Amygdala (tissue), 56 donors: ENCODE measurements at places on chromosomes 7 and 10.

DNA sequence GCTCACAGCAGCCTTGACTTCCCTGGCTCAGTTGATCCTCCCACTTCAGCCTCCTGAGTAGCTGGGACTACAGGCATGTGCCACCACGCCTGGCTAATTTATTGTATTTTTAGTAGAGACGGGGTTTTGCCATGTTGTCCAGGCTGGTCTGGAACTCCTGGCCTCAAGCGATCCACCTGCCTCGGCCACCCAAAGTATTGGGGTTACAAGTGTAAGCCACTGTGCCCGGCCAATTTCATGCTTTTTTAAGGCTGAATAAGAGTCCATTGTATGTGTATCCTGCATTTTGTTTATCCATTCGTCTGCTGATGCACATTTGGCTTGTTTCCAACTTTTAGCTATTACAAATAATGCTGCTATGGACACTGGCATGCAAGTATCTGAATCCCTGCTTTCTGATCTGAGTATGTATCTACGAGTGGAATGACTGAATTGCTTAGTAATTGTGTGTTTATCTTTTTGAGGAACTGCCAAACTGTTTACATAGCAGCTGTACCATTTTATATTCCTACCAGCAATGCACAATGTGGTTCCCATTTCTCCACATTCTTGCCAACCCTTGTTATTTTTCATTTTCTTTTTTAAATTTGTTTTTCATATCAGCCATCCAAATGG, 37.3 kb upstream of the TPST1 start:
- DNase-seq, result no peak

DNA sequence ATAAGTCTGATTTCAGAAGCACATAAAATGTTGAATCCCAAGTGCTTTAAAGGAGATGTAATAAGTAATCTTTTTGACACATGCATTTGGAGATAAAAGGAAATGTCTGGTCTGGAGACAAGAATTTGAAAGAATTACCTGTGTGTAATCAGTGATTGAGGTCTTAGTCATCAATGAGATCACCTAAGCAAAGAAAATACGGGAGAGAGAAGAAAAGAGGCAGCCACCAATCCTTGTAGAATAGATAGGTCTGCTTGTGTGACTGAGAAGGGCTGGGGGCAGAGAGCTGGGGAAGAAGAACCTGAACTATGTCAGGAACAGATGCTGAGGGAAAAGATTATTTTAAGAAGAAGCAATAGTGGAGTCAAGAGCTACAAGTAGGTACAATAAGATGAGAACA, 49.3 kb upstream of the ITPRID1 start:
- no peak for DNase-seq

GRCh38 chr7:31896925-31897324, 173.3 kb downstream of the PDE1C start:
- DNase-seq, result no peak

DNA sequence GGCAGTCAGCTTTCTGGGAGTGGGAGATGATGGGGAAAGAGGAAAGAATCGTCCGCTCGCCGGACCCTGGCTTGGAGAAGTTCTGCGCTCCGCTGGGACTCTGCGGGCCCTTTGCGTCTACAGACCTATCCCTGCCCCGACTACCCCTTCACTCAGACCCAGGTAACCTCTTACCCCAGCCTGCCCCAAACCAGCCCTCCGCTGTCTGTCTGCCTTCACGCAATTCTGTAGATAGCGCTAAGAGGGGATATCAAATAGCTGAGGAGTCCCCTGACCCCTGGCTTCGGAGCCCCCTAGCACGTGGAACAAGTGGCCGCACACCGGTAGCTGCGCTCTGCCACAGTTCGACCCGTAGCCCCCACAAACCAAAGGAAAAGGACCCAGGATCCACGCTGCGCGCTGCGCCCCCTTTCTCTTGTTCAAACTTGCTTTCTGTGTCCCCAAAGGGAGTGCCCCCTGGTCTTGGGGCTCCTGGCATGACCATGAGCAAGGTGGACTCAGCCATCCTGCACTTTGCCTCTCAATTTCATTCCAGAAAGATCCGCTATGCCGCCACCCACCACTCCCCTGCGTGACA, 7.0 kb downstream of the HOXA4 start:
- no peak for DNase-seq

GRCh38 chr7:30841801-30842541, 69.7 kb upstream of the AQP1 start:
- no peak for DNase-seq

DNA sequence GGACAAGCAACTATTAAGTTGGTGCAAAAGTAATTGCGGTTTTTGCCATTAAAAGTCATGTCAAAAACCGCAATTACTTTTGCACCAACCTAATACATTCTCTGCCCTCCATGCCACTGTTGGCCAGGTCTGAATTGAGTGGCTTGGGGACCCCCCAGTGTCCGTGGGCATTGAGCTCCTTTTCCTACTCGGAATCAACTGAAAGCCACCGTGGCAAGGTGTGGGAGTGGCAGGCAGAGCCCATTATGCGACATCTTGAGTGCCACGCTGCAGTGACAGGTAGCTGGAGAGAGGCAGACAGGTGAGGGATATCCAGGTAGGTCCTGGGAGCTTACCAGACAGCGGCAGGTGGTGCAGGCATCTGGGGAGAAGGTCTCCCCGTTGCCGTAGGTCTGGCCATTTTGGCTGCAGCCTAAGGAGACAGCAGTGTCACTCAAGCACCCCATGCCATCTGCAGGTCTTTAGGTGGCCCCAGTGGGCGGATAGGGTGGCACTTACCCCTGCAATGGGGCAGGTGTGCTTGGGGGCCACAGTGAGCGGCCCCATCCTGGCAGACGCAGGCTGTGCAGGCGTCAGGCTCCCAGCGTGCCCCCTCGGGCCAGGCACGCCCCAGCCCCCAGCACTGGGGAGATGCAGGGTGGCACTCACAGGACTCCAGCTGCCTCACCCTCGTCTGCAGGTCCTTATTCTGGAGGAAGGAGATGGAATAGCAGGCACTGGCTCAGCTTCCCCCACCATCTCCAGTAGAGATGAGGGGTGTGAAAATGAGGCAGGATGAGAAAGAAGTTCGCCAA, 3.5 kb downstream of the KCP start:
- DNase-seq, result no peak

DNA sequence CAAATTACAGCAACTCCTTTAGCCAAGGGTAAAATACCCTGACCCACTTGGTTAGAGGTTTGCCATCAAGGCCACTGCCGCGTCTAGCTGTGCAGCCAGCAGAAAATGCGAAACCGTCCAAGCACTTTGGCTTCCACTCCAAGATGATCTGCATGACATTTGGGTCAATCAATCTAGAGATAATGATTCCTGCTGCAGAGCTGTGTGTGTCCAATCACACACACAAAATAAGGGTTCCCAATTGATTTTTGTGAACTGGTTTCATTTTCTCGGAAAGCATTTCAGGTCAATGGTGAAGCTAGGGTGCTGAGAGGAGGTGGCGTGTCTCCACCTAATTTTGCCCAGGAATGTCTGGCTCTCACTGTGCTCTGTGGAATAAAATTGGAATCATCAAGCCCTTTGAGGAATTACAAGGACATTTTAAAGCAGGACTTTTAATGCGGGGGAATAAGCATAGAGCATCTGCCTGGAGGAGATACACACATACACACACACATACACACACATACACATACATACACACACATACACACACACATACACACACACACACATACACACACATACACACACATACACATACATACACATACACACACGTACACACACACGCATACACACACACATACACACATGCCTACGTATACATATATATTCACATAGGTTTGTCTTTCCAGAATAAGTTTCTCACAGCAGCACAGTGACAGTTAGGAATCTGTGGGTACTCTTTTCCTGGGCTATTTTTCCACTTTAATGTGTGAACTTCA, 59.5 kb downstream of the ACADSB start:
- no peak for DNase-seq

- no peak for DNase-seq
Measured at GRCh38 chr10:59245686-59246085, 69.2 kb downstream of the PHYHIPL start.

DNA sequence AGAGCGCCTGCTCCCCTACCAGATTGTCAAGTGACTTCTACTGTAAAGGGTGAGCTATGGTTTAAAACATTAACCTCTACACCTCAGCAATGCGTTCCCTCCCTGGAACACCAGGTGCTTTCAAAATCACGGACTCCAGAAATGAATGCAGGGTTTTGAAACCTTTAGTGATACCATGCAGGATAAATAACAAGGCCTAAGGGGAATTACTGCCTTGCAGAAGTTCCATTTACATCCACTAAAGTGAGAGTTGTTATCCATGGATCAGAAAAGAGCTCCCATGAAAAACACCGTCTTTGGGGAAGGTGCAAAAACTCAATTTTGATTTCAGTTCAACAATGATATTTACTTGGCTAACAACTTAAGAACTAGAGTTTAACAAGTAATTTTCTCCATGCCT, 4.0 kb downstream of the FZD8 start:
- DNase-seq, result no peak

- no peak for DNase-seq
Measured at GRCh38 chr10:130941886-130942285, 369.6 kb downstream of the TCERG1L start.

- DNase-seq, result no peak
Measured at GRCh38 chr10:126094537-126094936, 198.2 kb downstream of the FANK1 start.

DNA sequence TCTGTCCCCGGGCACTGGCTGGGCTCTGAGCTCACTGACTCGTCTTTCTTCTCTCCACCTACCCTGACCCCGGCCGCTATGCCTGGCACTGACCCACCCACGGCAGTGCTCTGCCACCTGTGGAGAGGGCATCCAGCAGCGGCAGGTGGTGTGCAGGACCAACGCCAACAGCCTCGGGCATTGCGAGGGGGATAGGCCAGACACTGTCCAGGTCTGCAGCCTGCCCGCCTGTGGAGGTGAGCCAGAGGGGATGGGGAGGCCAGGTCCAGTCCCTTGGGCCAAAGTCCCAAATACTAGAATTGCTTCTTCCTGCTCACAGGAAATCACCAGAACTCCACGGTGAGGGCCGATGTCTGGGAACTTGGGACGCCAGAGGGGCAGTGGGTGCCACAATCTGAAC, 27.3 kb downstream of the TBATA start:
- no peak for DNase-seq

DNA sequence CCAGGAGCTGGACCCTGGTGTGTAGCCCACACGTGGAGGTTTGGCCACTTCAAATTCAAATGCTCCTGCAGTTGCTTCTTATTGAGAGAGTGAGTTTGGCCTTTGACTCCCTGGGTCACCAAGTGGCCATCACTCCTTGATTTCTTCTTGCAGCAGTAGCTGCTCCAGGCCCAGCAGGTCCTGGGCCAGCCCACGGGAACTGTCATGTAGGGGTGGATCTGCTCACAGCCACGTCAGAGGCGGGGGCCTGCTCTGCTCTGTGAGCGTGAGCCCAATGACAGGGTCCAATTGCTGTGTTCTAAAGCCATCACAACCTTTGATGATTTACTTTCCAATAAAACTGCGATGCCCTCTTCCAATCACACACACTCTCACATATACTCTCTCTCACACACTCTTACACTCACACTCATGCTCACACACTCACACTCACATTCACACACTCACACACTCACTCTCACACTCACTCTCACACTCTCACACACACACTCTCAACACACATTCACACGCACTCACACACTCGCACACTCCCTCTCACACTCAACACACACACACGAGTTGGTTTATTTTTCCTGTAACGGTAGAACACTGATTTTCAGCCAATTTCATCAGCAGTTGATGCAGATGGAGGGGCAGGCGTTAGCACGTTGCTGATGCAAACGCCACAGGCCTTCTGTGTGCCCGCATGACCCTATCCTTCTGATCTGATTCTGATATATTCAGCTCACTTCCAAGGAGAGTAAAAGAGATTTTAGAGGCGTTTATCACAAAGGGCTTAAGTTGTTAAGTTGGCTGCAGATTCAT, 210.7 kb upstream of the PPP2R2D start:
- DNase-seq, result no peak

- DNase-seq, result no peak
Measured at GRCh38 chr7:92769844-92770243, 66.5 kb downstream of the CDK6 start.

DNA sequence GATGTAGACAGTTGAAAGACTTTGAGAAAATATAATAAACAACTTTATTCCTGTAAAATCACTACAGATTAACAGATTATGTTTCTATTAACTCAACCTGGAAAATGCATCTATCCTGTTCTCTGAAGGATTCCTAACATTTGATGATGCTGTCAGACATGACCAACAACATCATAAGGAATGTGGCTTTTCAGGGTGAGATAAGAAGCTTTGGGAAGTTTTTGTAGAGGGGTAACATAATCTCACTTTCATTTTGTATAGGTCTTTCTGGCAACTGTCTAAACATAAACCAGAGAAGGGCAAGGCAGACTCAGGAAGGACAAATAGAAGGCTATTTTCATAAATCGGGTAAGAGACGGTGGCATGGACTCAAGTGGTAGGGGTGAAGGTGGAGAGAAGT, 112.2 kb downstream of the TES start:
- no peak for DNase-seq

DNA sequence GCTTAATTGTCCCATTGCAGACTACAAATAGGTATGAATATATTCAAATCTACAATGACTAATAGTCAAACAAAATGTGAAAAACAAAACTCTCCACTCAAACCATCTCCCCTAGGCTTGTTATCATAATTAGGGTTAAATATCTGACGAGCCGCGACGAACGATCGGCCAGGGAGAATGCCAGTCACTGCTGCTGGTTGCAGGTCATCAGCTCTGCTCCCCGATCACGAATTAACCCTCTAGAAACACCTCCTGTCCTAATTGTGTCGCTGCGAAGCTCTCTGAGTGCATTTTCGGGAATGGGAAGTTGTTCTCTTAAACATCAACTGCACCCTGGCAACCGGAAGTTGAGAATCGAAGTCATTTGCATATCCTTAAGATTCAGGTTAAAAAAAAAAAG, 167.3 kb downstream of the TCERG1L start:
- DNase-seq, result no peak

GRCh38 chr10:132158823-132159222, 27.9 kb upstream of the DPYSL4 start:
- no peak for DNase-seq

DNA sequence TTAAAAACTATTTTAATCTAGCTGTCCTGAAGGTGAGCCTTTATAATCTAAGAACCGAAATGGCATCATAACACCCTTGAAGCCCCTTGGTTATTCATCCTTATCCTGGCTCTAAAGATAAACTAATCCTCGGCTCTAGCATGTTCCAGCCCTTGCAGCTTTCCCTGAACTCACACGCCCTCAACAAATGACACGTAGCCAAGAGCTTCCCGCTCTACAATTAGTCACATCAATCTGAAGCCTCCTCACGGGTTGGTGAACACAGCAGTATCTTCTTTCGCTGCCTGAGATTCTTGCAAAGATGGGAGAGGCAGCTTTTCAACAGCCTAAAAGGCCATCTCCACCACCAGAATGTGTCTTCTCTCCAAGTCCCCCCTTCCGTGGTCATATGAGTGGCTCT, 4.1 kb downstream of the FRMD4A start:
- DNase-seq, result no peak
